Mucosa of gallbladder (tissue), 1 donor: ENCODE measurements at places on chromosomes 2 and 18. TPM values are rescaled to one million over a fixed set of nuclear protein-coding genes. Genes with fewer than 3 reads are reported as not detected.

The HTRA2 gene
- total RNA-seq: 31.0 TPM

The CHST10 gene
- 5.7 TPM for total RNA-seq

The TLX2 gene
- total RNA-seq: 0.12 TPM

The ALK gene
- total RNA-seq: 0.20 TPM

The COL4A3 gene
- total RNA-seq: 16.0 TPM

The ALS2 gene
- total RNA-seq: 23.8 TPM

The LYPD1 gene
- total RNA-seq: 14.6 TPM

The SULT1C2 gene
- 154 TPM for total RNA-seq

The TXNDC2 gene
- not detected for total RNA-seq

The CCDC150 gene
- 2.7 TPM for total RNA-seq

The SANBR gene
- total RNA-seq: 9.4 TPM

The DSG2 gene
- total RNA-seq: 103 TPM

The SLC25A12 gene
- total RNA-seq: 9.2 TPM

The DOK6 gene
- total RNA-seq: 9.6 TPM

The TTC39C gene
- total RNA-seq: 55.4 TPM

The NEDD4L gene
- total RNA-seq: 99.5 TPM

The IMPACT gene
- total RNA-seq: 25.9 TPM

The SCG2 gene
- total RNA-seq: 1.1 TPM

The KCNF1 gene
- 0.63 TPM for total RNA-seq

The CCDC85A gene
- 1.8 TPM for total RNA-seq

The SF3B6 gene
- 69.5 TPM for total RNA-seq

The ALMS1 gene
- 21.5 TPM for total RNA-seq

The ASXL3 gene
- 12.2 TPM for total RNA-seq

The NYAP2 gene
- total RNA-seq: 0.06 TPM

The IHH gene
- total RNA-seq: 12.8 TPM

The RESP18 gene
- not detected for total RNA-seq

The LDAH gene
- 19.3 TPM for total RNA-seq

The ABCG5 gene
- 3.1 TPM for total RNA-seq

The HOXD13 gene
- not detected for total RNA-seq

The WBP1 gene
- total RNA-seq: 132 TPM

The APLF gene
- total RNA-seq: 3.5 TPM

The RGPD3 gene
- total RNA-seq: 0.14 TPM

The GCFC2 gene
- 11.0 TPM for total RNA-seq

The REG1B gene
- total RNA-seq: 8.1 TPM

The TMEM200C gene
- 6.1 TPM for total RNA-seq

The TMEM18 gene
- 18.6 TPM for total RNA-seq

The EFR3B gene
- 1.8 TPM for total RNA-seq

The MROH2A gene
- total RNA-seq: 1.2 TPM

The PTPRN gene
- 0.60 TPM for total RNA-seq

The RGPD8 gene
- 13.1 TPM for total RNA-seq

The HRH4 gene
- not detected for total RNA-seq

The ZEB2 gene
- total RNA-seq: 91.0 TPM

The SCYGR7 gene
- not detected for total RNA-seq

The FAM228A gene
- 1.0 TPM for total RNA-seq

The ANTXR1 gene
- total RNA-seq: 142 TPM

The TEX51 gene
- total RNA-seq: not detected

The RELCH gene
- total RNA-seq: 31.0 TPM

The PAX8 gene
- 3.5 TPM for total RNA-seq

The TMEM37 gene
- total RNA-seq: 149 TPM
